Breast epithelium (tissue), 4 donors: ENCODE measurements at places on chromosomes 7 and 10. TPM values are rescaled to one million over a fixed set of nuclear protein-coding genes. Genes with fewer than 3 reads are reported as not detected.

GRCh38 chr10:95431900-95432342, 129.2 kb downstream of the SORBS1 start:
- DNase-seq: no peak

DNA sequence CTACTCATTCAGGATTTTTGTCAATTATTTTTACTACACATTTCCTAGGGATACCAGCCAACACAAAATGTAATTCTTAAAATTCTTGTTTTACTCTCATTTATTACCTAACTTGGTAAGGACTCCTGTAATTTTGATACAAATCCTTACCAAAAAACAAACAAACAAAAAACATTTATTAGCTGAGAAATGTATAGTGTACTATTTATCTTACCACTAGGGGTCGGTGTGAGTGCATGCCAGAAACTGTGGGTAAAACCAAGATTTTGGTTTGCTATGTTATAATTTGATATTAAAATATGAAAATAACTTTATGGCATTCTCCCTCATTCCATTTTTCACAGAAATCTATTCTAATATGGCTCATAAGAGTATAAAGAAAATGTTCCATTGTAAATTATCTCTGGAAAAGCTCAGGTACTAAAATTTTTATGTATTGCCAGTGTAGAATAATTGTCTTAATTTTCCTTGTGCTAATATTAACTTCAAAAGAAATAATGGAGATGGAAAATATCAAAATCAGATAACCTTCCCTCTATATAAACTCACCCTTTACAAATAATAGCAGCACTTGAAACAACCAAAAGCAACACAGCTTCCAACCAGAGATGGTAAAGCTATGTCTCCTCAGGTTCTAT, 290.8 kb upstream of the PCDH15 start:
- DNase-seq: no peak

GRCh38 chr7:91397612-91398011, 133.4 kb downstream of the FZD1 start:
- DNase-seq: no peak

DNA sequence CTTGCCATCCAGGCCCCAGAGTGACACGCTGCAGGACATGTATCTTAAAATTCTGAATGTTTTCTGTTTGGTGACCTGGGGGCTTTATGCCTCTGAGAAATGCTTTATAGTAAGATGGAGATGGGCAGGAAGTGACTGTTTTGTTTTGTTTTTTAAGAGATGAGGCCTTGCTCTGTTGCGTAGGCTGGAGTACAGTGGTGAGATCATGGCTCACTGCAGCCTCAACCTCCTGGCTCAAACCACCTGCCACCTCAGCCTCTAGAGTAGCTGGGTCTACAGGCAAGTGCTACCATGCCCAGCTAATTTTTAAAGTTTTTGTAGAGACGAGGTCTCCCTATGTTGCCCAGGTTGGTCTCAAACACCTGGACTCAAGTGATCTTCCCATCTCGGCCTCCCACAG, 20.6 kb downstream of the ZNF777 start:
- no peak for DNase-seq

- no peak for DNase-seq
Observed at GRCh38 chr7:90958647-90959046, 305.6 kb upstream of the FZD1 start.

- no peak for DNase-seq
Observed at GRCh38 chr7:94142281-94142680, 138.1 kb upstream of the BET1 start.

SH2D4B gene
- not detected for total RNA-seq

TRIM4 gene
- total RNA-seq: 57.7 TPM

GRCh38 chr7:105249216-105249615, 139.5 kb downstream of the SRPK2 start:
- DNase-seq: no peak

ZNF804B gene
- 0.33 TPM for total RNA-seq

GRCh38 chr7:120327054-120327453, 54.1 kb downstream of the KCND2 start:
- DNase-seq: no peak

DNA sequence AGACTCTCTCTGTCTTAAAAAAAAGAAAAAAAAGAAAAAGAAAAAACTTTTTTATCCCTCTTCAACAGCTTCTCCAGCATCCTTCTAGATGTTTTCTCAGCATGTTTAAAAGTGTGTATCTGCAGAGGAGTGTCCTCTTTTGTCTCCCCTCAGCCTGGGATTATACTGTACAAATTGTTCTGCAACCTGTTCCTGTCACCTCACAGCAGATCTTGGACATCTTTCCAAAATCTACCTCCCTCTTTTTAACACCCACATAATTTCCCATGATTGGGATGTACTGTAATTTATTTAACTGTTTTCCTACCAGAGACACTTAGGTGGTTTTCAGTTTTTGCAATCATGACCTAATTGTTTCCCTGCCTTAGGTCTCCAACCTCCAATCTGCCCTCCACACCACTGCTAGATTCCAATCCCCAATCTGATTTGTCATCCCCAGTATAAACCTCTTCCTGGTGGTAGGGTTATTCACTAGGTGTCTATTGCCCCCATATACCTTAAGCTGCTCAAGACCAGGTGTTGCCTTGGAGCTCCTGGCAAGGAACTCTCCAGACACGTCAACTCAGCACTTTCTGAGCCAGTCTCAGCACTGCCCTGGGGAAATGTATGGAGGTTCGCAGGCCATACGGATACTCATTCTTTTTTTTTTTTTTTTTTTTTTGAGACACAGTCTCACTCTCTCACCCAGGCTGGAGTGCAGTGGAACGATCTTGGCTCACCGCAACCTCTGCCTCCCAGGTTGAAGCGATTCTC, 17.6 kb upstream of the DDIT4 start:
- DNase-seq: no peak

NPC1L1 gene
- 0.29 TPM for total RNA-seq

SMC3 gene
- total RNA-seq: 37.8 TPM

GRCh38 chr10:34495938-34496337, 319.2 kb downstream of the PARD3 start:
- DNase-seq: no peak

PDE6C gene
- not detected for total RNA-seq

RAB19 gene
- total RNA-seq: 2.3 TPM

ZNF488 gene
- total RNA-seq: not detected

DNA sequence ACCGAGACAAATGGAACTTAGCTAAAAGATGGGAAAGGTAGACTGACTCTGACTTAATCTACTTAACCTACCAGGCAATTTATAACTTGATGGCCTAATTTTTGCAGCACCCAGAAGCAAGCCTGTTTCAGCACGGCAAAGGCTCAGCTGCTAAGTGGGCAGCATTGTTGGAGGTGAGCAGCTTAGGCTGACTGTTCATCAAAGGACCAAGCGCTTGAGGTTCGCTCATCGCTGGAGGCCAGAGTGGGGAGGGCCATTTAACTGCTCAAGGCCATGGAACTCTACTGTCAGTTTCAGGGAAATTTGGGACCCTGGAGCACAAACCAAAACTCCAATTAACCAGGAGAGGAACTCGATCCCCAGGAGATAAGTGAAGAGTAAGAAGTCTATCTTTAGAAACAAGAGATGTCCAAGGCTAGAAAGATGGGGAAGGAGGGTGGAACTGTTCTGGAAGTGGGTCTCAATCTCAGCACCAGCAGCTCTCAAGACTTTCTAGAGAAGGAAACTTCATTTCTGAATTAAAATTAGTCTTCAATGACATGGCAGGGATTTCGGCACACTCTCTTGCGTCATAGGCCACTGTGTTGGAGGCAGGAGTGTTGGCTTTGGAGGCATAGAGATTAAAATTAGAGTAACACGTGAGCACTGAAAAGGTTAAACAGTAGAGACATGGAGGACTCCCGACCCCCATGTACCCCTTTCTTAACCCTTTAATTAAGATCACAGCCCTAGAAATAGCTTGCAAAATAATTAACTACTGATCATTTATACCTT, 43.1 kb downstream of the EGFR start:
- no peak for DNase-seq

DNA sequence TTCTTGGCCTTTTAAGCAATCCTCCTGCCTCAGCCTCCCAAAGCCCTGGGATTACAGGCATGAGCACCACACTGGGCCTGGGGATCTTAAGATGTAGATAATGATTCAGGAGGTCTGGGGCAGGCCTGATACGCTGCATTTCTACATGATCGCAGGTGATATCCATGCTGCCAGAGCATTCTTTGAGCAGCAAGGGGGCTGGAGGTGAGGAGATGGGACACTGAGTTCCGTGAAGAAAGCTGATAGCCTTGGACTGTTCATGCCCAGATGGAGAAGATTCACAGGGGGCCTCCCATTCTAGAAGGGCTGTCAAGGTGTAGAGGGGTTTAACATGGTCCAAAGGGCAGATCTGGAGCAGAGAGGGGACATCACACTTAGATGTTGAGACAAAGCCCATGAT, 480.3 kb downstream of the RPS24 start:
- DNase-seq: no peak

DNA sequence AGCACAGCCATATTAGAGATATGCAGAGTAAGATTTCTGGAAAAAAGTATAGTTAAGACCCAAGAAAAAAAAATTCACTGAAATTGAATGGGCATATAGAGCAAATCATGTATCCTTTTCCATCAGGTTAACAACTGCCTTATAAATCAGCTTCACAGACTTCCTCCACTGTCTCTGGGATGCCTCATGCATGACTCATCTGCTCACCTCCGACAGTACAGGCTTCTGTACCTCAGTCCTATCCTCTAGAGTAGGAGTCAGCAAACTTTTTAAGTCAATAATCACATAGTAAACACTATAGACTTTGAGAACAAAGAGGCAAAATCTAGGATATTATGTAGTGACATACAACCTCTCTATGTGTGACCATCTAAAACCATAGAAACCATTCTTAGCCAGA, 211.6 kb upstream of the SP8 start:
- DNase-seq: no peak

- no peak for DNase-seq
Observed at GRCh38 chr7:36657036-36657660, 67.1 kb downstream of the AOAH start.

GPR15LG gene
- not detected for total RNA-seq

DNA sequence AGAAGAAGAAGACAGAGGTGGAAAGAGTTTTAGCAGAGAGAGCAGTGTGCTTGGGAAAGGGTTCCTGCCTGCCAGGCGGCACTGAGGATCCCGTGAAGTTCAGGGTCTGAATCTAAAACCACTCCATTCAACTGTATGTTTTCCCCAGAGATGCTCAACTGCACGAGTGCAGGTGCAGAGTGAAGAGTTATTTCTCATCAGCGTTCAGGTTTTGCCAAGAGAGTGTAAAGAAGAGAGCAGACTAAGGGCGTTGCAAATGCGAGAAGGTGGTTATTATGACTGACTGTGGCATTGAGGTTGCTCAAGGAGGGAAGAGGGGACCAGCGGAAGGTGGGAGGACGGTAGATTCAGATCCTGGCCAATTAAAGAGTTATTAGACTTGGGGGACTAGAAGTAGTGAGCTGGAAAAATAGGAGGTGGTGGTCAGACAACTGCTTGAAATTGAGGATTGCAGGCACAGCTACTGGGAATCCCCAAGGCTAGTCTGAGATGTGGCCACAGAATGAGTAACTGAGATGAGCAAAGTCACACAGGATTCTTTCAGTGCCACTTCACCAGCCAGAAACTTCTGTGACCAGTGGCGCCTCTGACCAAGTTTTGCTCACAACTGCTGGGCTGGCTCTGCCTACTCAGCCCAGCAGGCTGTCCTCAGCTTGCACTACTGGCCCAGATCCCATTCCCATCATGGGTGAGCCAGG, 29.1 kb downstream of the STRA8 start:
- DNase-seq: no peak

- DNase-seq: no peak
Observed at GRCh38 chr10:104329735-104330134, 8.5 kb downstream of the ITPRIP start.

DNA sequence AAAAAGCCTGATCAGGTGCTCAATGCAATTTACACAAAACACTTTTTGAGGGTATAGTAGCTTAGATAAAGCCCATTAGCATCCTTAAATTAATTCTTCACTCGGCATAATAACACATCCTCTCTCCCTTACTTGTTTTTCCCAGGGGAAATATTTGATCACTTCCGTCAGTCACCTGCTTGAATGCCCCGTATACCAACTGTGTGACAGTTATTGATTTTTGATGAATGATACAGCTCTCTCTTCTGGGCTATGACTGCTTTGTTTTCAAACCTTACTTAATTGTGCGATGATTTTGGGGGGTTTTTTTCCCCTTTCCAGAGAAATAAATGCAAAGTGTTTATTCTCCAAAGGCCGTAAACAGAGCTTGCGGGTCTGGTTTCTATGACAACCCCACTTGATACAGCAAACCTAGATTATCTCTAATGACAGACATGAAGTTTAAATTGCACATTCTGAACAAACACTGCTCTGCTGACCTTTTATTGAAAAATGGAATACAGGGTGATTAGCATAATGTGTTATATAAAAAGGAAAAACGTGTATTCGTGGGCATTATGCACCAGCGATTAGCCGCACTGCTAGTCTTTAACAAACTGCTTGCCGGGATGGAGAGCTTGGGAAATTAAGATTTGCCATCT, 78.4 kb upstream of the NANOS1 start:
- DNase-seq: no peak

DNA sequence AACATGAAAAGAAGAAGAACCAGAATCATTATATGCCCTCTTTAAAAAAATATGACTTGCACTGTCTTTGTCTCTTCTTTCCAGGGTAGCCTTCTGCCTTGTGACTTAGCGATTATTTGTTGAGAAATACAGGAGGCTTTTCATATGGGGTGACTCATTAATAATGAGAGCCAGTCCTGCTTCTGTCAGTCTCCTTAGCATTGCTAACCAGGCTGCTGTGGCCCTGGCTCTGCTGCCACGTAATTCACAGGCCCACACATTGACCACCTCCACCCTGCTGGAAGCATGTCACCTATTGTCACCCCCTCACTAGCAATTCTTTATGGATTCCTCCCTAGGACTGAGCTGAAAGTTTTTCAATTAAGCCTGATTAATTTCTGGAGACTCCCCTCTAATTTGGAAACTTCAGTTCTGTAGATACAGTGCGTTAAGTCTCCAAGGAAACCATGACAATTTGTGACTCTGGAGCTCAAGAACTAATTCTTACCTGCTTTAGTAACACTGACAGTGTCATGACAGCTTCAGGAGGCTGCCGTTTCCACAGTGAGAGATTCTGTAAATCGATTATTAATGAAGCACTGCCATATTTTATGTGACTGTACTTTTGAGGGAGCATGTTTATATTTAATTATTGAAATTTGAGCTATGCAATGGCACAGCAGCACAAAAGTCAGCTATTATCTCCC, 267.9 kb upstream of the SP8 start:
- no peak for DNase-seq

- DNase-seq: no peak
Observed at GRCh38 chr7:73425356-73425983, 8.1 kb upstream of the FZD9 start.
